ENCODE measurements at places on chromosomes 1 and 21.

DNA sequence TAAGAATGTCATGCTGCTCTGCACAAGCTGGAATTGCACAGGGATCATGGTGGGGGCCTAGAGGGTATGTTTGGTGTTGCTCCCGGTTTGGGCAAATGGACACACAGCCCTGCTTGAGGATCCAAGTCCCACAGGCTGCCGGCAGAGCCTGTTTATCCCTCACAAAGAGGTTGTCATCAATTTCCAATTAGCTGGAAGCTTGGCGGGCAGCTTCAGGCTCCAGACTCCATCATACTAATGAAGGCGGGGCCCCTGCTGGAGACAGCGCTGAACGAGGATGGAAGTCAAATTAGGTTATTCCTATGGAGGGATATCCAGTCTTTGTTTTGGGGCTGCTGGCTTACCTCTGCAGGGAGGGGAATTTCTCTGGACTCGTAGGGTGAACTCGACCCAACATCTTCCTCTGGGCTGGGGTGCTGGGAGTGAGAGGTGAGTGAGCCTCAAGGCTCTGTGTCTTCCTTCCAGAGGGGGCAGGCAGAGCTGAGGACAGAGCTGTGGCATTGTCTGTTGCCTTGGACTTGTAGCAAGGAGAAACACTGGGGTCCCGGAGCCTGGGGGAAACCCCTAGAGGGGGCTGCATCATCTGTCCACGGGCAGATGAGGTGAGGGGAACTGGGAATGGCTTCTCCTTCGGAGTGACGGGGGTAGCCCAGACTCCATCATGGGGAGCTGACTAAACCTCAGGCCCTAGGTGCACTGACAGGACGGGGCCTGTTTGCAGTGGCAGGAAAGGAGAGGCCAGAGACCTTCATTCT, 24.9 kb upstream of the PARP1 start:
- DNase-seq: no peak

DNA sequence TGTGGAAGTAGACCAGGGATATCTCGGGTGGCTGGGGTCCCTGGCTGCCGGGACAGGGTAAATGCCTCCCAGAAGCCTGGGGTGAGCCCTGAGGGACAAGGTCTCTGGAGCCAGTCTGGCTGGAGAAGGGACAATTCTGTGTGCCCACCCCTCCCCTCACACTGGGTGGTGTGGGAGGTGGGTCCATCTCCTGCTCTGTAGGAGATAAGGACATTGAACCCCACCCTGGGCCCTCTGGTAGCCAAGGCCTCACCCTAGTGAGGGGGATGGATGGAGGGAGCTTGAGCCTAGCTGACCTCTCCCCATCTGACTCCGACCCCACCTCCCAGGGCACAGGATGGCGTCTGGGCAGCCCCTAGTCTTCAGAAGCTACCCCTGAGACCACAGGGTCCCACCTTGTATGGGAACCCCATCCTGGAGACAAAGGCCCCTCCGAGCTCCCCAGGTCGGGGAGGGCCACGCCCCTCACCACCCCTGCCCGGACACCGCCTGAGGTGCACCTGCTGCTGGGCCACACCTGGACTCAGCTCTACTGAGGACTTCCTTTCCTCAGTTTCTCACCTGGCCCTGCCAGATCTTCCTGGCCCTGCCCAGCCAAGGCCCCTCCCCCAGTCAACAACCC, 4.3 kb downstream of the AGRN start:
- DNase-seq: no peak

DNA sequence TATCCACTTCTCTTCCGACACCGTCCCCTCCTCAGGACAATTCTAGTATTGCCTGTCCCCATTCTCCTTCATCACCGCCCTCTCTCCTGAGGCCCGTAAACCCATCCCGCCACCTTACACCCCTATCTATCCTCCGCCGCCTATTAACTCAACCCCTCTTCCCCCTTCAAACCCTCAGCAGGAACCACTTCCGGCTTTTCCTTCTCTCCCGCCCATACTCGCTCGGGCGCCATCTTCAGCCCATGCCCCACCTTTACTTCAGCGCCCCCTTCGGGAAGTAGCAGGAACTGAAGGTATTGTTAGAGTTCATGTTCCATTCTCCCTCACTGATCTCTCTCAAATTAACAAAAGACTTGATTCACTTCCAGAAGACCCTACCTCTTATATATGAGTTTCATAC, 31.6 kb downstream of the VN1R5 start:
- no peak for DNase-seq

- DNase-seq: no peak
Measured at GRCh38 chr21:29304597-29304996, 5.9 kb downstream of the BACH1 start.

GRCh38 chr1:200888349-200888838, 6.3 kb upstream of the INAVA start:
- no peak for DNase-seq

- DNase-seq: no peak
Measured at GRCh38 chr1:220914283-220915116, 35.3 kb downstream of the HLX start.

DNA sequence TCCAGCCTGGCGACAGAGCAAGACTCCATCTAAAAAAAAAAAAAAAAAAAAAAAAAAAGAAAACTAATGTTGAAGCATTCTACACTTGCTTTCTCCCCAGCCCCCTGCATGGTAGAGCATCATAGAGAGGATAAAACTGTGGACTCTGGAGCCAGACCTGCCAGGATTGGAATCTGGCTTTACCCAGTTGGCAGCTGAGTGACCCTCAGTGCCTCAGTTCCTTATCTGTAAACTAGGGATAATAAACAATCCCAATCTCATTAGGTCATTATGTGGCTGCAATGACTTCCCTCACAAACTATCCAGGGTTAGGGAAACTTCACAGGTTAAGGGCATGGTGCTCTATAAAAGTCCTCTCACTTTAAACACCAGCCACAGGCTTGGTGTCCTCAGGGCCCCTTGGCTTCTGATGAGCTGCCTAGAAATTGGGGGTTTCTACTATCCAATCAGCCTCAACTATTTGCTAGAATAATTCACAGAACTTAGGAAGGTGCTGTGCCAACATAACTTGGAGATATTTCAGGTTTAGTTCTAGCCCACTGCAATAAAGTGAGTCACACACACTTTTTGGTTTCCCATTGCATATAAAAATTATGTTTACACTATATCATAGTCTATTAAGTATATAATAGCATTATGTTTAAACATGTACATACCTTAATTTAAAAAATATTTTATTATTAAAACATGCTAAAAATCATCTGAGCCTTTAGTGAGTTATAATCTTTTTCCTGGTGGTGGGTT, 180.5 kb upstream of the B3GALT2 start:
- no peak for DNase-seq

DNA sequence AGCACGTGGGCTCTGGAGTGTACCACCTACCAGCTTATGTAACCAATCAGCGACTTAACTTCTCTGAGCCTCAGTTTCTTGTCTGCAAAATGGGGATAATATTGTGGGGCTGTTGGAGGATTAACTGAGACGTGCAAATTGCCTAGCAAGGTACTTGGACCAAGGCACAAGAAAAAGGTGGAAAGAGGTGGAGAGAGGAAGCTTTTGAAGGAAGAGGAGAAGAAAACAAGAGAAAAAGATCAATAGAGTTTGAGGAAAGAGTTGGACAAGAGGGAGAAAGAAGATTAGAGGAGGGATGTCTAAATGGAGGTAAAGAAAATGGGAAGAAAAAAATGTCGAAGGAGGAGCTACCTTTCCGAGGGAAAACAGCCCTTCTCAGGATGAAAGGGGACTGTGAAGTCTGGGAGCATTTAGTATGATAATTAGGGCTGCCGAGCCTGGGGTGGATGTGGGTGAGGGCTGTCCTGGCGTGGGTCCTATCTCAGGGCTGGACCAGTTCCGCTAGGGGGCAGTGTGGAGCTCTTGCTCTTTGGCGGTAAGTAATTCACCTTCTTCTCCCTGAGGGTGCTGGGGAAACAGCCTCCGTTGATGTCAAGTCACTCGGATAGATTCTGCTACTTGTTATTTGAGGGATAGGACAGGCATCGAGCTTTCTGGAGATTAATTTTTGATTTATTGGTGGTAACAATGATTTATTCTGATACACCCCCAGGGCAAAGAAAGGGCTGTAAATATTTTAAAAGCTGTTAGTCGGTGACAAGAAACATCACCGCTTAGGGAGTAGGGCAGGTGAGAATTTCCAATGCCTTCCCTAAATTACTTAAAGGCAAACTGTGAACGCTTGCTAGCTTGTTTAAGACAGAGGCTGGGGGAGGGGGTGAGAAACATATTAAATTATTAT, 79.0 kb upstream of the NFASC start:
- no peak for DNase-seq

GRCh38 chr1:64678366-64678765, 66.5 kb upstream of the RAVER2 start:
- DNase-seq: no peak

DNA sequence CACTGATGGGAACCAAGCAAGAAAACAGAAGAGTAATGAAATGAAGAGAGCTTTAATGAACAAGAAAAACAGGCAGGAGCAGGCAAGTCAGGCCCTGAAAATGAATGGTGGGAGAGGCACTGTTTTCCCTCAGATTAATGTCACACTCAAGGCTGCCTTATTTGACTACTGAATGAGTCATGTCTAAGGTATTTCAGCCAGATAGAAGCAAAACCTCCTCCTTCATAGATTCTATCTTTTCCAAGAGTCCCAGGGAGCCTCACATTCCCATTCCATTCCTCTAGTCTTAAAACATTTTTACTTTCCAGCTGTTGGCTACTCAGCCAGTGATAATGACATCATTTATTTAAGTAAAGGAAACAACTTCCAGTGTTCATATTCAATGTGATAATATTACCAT, 228.4 kb upstream of the NRIP1 start:
- DNase-seq: peak; percentile 88

GRCh38 chr21:36491209-36491910, 11.4 kb upstream of the CLDN14 start:
- no peak for DNase-seq

DNA sequence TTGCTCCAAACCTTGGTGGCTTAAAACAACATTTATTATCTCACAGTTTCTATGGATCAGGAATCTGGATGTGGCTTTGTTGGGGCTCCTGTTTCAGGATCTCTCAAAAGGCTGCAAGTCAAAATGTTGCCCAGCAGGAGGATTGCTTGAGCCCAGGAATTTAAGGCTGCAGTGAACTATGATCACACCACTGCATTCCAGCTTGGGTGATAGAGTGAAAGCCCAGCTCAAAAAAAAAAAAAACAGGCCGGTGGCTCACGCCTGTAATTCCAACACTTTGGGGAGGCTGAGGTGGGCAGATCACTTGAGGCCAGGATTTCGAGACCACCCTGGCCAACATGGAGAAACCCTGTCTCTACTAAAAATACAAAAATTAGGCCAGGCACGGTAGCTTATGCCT, 30.0 kb downstream of the BCAS2 start:
- no peak for DNase-seq

- no peak for DNase-seq
Measured at GRCh38 chr1:80154176-80154575, 1147.6 kb upstream of the ADGRL4 start.

DNA sequence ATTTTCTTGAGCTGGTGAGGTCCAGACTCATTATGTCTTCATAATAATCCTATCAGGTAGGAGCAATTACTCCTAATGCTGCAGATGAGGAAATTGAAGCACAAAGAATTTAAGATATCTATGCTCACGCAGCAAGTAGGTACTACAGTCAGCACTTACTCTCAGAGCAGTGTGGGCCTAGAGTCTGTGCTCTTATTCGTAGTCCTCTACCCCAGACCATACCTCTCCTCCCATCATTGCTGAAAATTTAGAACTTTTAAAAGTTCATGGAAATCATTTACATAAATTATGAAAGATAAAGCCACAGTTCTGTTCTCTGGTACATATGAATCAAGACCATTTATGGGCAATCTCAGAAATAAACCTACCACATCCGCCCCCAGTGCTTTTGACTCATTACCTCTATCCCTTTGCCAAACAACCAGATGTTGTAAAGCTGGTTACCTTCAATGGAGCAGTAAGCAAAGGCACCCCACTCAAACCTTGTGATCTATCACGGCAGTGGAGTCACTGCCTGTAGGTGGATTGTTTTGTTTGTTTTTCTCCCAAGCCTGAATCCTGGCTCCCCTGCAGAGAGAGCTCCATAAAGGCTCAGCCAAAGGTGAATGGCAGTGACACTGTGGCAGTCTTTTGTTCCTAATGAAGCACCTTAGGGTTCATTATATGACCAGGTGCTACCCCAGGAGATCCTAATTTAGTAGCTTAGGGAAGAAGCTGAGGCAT, 20.9 kb upstream of the MAN1A2 start:
- no peak for DNase-seq

DNA sequence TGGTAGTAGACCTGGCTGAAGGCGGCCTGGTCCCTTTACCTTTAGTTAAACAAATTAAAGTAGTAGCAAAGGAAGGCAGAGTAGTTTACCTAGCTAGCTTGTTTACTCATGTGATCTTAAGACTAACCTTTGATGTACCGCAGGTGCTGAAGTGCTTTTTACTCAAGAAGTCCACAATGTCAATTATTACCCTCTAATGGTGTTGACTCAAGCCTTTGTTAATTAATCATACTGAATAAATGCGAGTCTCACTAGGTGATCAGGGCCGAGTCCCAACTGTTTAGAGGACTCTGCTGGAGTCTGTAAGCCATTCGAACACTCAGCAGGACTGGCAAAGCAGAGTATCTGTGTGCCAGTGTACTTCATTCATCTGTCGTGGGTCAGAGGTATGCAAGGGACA, 381.1 kb upstream of the NCAM2 start:
- no peak for DNase-seq

- no peak for DNase-seq
Measured at GRCh38 chr1:24506691-24507381, 4.2 kb downstream of the RCAN3 start.

DNA sequence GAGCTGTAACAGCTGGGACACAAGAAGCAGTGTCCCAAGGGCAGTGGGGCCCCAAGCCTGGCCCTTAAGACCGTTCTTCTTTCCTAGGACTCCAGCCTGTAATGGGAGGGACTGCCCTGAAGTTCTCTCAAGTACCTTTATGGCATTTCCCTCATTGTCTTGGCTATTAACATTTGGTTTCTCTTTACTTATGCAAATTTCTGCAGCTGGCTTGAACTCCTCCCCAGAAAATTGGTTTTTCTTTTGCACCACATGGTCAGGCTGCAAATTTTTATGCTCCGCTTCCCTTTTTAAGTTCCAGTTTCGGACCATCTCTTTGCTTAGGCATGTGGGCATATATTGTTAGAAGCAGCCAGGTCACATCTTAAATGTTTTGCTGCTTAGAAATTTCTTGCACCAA, 3.1 kb upstream of the MROH9 start:
- DNase-seq: no peak

GRCh38 chr21:41068967-41069642, 98.9 kb upstream of the BACE2 start:
- DNase-seq: peak; percentile 19

- DNase-seq: no peak
Measured at GRCh38 chr1:67194209-67194863, 28.1 kb downstream of the IL23R start.

GRCh38 chr1:31708324-31708723, 4.5 kb upstream of the COL16A1 start:
- no peak for DNase-seq

- DNase-seq: peak; percentile 10
Measured at GRCh38 chr1:167881069-167881468, 32.9 kb downstream of the ADCY10 start.

Measured in kidney epithelial cell (primary cell).